Brain pericyte (primary cell): ENCODE measurements at places on chromosomes 16 and 17.

DNA sequence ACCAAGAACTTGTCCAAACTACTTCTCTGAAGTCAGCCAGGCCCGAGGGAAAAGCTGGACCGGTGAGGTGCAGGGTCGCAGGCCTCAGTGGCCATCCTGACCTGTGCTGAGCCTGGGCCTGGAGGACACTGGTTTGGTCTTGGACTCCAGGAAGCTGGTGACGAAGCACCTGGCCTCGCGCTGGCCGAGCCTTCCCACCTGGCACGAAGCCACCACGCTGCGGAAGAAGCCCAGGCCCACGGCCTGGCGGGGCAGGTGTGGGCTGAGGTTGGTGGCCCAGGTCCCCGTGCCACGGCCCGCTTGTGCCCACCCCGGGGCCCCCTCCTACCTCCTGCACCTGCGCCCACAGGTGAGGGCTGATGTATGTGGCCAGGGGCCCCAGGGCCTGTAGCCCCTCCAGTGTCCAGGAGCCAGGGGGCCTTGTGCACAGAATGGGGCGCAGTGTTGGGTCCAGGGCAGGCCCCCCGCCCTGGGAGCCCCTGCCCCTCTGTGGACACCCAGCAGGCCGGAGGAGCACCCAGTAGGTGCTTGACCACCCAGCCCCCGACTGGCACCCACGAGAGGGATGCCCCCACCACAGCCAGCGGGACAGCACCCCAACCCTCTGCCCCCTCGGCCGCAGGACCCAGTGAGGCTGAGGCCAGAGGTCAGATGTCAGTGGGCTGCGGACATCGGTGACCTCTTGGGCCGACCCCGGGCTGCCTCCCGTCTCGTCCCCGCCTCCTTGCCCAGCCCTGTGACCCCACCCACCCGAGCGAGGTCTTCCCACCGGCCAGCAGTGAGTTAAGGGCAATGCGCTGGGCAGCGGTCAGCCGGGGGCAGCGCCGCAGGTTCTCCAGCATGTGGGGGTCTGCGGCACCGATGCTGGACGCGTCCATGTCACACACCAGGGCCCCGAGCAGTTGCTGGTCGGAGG, 13.8 kb downstream of the MSLN start:
- DNase-seq = no peak

DNA sequence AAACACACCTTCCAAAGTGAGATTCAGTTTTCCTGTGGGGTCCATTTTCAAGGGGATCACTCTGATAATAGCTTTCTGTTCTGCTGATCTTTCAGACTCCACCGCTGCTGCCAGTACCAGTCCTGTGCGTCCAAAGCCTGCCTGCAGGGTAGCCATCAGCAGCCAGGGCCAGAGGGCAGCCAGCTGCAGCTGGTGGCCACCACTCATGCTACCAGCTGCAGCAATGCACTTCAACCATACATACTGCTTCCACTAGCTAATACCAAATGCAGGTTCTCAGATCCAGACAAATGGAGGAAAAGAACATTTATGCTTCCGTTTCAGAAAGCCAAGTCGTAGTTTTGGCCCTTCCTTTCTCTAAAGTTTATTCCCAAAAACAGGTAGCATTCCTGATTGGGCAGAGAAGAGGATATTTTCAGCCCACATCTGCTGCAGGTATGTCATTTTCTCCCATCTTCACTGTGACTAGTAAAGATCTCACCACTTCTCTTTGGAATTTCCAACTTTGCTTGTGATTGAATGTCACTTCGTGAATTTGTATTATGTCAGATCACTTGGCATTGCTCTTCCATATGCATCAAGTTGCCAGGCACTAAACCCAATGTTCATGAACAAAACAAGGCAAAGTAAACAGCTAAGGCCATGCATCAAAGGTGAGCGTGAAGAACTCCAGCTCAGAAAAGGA, 1.8 kb downstream of the RNF43 start:
- DNase-seq = no peak

- DNase-seq = no peak
Measured at GRCh38 chr17:6995500-6996255, at the start of gene ALOX12. ALOX12 (plus strand) TSS chr17:6996049; CDS start chr17:6996118, 69 bp downstream.

DNA sequence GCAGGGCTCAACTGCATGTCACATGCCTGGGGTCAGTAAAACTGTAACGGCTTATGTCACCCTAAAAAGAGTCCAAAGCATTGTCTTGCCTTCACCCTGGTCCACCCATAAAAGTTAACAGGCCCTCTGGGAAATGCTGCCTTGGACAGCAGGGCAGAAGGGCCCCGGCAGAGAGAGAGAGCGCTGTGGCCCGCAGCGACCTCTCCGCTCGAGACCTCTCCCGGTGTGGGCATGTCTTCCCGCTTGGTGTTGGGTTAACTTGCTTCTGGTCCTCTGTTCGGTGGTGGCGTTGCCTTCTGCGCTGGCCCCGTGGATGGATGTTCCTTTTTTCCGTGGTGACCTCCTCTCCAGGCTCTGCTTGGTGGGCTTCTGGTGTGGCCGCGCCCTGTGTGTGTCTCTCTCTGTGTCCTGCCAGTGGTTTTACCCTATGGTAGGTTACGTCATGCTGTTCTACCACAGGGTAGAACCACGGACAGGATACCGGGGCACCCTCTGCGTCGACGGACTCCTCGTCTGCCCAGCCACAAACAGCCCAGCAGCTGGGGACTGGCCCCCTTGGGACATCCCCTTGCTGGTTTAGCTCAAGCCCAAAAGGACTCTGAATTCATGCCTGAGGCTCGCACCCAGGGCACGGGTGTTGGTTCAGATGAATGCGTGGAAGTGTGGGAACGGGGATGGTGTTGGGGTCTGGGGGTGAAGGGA, 18.3 kb upstream of the CLEC18A start:
- DNase-seq = no peak

DNA sequence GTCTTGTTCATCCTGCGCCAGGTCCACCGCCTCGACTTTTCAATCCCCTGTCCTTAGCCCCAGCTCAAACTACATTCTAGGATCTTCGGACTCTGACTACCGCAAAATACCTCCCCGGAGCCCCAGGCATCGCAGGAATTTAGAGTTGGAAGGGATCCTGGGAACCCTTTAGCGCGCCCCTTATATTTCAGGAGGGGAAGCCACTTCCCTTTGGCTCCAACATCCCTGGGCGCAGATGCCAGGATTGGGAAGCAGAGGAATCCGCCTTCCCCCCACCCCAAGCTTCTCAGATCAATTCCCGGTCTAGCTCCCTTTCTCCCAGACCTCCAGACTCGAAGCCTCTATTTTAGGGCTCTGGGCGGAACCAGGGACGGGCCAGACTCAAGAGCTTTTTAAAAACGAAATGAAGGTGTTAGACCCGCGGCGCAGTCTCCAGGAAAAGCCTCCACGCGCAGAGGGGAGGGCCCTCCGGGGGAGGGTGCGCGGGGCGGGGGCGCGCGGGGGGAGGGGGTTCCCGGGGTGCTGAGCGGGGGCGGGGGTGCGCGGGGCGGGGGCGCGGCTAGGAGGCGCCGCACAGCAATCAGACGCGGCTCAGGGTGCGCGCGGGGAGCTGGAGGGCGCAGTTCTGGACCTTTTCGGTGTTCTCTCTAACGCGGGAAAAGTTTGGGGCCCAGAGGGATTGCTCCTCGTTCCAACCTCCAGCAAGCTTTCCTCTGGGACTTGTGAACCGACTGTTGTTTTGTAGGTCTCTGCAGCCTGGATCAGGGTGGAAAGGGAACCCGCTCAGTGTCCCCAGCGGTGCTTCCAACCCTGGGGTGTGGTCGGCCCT, 1.6 kb downstream of the AHSP start:
- DNase-seq = no peak

DNA sequence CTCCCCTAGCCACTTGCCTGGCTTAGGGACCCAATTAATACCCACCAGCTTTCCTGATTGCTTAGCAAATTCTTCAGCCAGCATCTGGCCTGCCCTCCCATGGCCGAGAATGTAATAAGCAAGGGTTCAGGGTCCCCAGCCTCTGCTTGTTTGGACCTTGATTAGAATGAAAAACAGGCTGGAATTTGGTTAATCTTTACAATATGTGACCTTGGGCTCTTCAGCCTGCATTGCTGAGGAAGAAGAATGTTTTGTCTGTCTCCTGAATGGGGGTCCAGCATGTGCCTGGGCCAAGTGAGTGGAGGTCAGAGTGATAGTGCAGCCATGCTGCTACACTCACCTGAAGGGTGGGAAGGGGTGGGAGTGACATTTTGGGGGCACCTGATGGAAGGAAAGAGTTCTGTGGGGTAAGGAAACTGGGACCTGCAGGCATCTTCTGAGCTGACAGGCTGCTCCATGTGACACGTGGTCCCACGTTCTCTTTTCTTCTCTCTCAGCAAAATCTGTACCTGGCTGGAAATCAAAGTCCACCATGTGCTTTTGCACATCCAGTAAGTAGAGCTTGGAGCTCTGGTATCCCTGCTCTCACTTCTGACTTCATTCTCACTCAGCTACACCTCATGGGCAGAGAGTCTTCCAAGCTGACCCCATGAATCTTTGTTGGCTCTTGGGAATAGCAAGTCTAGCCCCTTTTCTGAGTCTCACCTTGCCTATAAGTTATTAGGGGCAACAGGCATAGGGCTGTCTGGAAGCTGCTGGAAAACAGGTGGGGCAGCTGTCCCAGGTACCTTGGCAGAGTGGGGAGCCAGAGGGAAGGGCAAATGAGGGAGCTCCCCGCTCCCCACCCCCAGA, 5.3 kb downstream of the TMEM106A start:
- no peak for DNase-seq

- no peak for DNase-seq
Measured at GRCh38 chr16:2710711-2711231, 9.3 kb downstream of the PRSS27 start.

- DNase-seq = no peak
Measured at GRCh38 chr17:6853764-6854442, 22.4 kb upstream of the TEKT1 start.

GRCh38 chr16:70437582-70438557, 1.0 kb downstream of the ST3GAL2 start:
- no peak for DNase-seq

DNA sequence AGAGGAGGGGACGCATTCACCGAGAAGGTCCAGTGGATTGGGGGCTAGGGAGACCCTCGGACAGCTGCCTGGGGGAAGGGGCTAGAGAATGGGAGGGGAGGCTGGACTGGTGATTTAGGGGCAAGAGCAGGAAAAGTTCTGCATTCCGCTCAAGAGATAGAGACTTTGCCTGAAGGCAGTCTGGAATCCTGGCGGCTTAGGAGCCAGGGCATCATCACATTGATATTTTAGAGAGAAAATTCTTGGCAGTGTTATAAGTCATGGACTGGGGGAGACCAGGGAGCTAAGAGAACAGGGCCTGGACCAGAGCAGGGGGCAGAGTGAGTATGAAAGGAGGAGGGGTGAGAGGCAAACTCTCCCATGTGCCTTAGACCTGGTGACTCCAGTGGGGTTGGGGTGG, 35.8 kb downstream of the MSI2 start:
- no peak for DNase-seq

DNA sequence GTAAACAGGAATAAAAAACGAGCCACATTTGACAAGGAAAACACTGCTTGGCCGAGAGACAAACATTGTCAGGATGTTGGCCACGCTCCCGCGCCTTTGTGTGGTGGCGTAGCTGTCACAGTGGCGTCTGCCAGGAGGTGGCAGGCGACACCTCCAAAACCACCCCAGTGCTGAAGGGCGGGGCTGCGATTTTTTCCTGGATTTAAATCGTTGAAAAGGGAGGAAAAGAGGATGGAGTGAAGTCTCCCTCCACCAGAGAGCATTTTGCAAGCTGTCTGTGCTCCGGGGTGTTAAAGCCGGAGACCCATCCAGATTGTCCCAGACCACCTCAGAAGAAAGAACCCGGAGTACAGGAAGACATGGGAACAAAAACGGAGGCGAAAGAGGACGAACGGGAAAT, 12.7 kb downstream of the MRM3 start:
- DNase-seq = no peak

GRCh38 chr17:11363565-11364117, 122.6 kb downstream of the SHISA6 start:
- DNase-seq = no peak

DNA sequence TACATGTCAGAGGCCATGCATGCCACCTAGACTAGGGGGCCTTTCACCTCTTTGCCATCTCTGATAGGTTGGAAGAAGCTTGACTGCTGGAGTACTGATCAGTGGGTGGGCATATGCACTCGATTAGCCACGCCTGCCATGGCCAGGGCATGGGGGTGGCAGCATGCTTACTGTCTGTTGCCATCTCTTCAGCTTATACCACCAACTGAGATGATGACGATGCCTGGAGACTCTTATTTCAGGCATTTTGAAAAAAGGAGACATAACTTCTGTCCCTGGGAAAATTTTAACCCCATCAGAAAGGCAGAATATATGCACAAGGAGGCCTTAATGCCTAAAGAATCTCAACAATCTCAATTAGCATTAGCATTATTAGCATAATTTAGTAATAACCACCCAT, 60.8 kb downstream of the MSI2 start:
- no peak for DNase-seq

- no peak for DNase-seq
Measured at GRCh38 chr16:8905795-8906591, 23.8 kb downstream of the LITAFD start.

GRCh38 chr17:68439656-68440290, 17.5 kb downstream of the WIPI1 start:
- no peak for DNase-seq
